ENCODE measurements at places on chromosomes 2 and 18. TPM values are rescaled to one million over a fixed set of nuclear protein-coding genes. Genes with fewer than 3 reads are reported as not detected.

EDAR gene
- total RNA-seq, result not detected

CHCHD5 gene
- 9.2 TPM for total RNA-seq

ZAP70 gene
- total RNA-seq, result not detected

LIMS2 gene
- total RNA-seq, result 7.8 TPM

FKBP1B gene
- 3.5 TPM for total RNA-seq

KCNG2 gene
- total RNA-seq, result not detected

OTOS gene
- total RNA-seq, result not detected
